ENCODE measurements at places on chromosomes 6 and 20. TPM values are rescaled to one million over a fixed set of nuclear protein-coding genes. Genes with fewer than 3 reads are reported as not detected.

DNA sequence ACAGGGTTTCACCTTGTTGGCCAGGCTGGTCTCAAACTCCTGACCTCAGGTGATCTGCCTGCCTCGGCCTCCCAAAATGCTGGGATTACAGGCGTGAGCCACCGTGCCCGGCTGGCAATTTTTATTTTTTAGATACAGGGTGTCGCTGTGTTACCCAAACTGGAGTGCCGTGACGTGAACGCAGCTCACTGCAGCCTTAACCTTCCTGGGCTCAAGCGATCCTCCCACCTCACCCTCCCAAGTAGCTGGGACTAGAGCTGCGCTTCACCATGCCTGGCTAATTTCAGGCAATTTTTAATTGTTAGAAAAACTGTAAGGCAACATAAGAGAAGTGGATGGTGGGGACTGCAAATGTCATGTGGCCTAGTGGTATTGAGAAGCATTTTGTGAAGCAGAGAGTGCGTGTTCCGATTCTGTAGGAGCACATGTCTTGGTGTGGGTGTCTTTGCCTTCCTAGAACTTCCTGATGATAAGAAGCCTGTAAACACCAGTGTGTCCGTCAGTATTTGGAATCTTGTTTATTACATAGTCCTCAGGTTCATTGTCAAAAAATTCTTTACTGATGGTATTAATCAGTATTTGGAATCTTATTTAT lies 18.0 kb downstream of the JARID2 start:
- DNase-seq, result no peak

- peak; percentile 78 for DNase-seq
Measured at GRCh38 chr6:138001750-138002349, 105.4 kb downstream of the PERP start.

Gene PHACTR1
- 2.2 TPM for total RNA-seq

DNA sequence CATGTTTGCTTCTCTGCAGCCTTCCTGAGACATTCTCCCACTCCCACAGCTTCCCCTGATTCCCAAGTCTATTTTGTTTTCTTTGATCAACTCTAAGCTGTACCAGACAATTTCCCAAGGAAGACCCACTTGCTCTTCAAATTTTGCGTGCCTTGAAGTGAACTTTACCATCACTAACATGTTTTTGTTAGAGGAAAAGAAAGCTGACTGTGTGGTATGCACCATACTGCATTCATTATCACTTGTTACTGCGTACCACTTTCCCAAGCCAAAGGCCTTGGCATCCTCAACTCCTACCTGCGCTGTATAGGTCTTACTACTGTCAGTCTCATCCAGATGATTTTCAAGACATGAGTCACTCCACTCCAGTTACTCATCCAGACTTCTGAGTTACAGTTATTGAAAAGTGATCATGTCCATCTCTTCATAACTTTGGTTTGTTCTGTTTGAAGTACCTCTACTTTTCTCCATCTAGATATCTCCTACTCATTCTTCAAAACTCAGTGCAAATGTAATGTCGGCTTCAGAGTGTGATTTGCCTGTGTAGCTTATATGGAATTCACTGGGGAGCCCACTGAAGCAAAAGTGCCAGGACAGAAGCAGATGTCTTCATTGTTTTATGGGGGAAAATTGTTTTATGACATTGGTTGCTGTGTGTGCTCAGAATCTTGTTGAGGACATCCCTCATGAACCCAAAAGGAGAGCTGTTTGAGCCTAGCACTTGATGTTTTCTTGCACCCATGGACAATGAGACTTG lies 5.2 kb downstream of the RPS12 start:
- DNase-seq, result no peak

Gene MATN4
- 0.47 TPM for total RNA-seq

Gene PRDM1
- total RNA-seq, result 17.6 TPM

Gene OR2J3
- not detected for total RNA-seq

Gene RGS19
- 3.4 TPM for total RNA-seq

DNA sequence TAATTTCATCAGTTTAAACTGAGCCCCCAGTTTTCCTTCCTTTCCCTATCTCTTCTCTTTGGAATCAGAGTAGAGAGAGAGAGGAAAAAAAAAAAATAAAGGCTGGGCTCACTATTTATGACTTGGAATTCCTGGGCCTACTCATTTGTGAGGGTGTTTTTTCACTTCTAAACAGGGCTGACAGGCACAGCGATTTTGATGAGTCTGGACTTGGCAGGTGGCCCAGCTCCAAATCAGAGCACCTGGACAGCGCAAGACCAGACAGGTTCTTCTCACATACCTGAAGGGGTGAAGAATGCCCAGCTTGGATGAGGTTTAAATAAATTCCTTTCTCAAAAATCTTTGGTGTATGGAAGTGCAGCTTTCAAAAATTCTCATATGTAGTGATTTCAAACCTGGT lies 122.2 kb downstream of the KIF13A start:
- DNase-seq, result peak; percentile 62

- DNase-seq, result no peak
Measured at GRCh38 chr6:157329829-157330228, 6.5 kb upstream of the TMEM242 start.

- DNase-seq, result no peak
Measured at GRCh38 chr6:170166511-170167122, 124.3 kb downstream of the DLL1 start.
